A673 (cell line): ENCODE measurements at places on chromosomes 6 and 20. TPM values are rescaled to one million over a fixed set of nuclear protein-coding genes. Genes with fewer than 3 reads are reported as not detected.

DNA sequence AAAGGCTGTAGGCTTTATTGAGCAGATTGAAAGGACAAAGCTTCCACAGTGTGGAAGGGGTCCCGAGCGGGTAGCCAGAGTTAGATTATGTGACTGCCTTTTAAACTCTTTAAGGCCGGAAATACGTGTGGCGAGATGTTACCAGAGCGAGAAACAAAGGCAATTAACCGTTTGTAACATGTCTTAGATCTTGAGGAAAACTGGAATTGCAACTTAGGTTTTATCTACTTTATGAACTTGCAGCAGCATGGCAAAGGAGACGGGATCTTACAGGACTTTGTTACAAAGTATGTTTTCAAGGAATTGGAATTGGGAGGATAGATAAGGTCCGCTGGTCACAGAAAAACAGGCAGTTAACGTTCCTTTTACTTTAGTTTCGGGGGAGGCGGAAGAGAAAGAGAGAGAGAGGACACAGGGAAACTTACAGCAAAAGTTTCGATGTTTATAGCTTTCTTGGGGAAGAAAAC, 594.7 kb upstream of the ADGRB3 start:
- DNase-seq = no peak

GRCh38 chr6:26537160-26537845, 863 bp upstream of the HMGN4 start:
- DNase-seq = peak; percentile 96

GRCh38 chr20:217266-217665, 9.8 kb upstream of the DEFB129 start:
- no peak for DNase-seq

GRCh38 chr6:5050009-5050408, 35.1 kb upstream of the PPP1R3G start:
- no peak for DNase-seq

Gene ANKRD66
- total RNA-seq = not detected in 2 replicates

GRCh38 chr20:53826597-53827291, 233.1 kb upstream of the ZNF217 start:
- no peak for DNase-seq

DNA sequence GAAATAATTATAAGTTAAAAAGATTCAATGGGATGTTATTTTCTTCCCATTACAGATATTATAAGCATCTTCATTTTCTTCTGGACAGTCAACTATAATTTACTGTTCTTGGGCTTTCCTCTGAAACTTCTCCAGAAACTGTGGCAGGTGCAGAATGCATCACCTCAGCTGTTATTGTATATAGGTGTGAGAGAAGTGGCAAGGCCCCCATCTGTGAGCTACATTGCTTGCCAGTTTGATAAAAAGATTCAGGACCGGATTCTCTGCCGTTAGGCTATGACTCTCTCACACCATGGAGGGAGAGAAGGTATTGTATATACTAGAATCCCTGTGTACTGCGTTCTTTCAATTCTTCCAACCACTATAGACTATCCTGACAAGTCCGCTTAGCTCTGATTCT, 135.8 kb upstream of the CENPW start:
- DNase-seq = no peak

DNA sequence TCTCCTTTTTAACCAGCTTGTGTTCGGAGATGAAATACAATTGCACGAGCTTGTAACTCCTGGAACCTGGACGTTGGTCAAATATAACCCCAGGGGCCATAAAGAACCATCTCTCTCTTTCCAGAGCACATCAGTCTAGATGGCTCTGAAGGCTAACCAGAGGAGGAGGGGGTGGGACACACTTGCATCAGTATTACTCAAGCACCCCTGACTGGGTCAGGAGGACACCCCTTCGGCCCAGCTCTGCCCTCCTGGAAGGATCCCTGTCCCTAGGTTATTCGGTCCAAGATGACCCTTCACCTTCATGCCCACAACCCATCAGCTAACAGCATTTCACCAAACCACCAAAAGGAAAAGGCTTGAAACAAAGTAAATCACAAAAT, 67.1 kb downstream of the FYN start:
- no peak for DNase-seq
